ENCODE measurements at places on chromosomes 4 and X.

- DNase-seq, result no peak
Measured at GRCh38 chr4:135239964-135240363, 1038.4 kb upstream of the PABPC4L start.

- peak; percentile 25 for DNase-seq
Measured at GRCh38 chrX:84469226-84469625, 33.0 kb downstream of the HDX start.

DNA sequence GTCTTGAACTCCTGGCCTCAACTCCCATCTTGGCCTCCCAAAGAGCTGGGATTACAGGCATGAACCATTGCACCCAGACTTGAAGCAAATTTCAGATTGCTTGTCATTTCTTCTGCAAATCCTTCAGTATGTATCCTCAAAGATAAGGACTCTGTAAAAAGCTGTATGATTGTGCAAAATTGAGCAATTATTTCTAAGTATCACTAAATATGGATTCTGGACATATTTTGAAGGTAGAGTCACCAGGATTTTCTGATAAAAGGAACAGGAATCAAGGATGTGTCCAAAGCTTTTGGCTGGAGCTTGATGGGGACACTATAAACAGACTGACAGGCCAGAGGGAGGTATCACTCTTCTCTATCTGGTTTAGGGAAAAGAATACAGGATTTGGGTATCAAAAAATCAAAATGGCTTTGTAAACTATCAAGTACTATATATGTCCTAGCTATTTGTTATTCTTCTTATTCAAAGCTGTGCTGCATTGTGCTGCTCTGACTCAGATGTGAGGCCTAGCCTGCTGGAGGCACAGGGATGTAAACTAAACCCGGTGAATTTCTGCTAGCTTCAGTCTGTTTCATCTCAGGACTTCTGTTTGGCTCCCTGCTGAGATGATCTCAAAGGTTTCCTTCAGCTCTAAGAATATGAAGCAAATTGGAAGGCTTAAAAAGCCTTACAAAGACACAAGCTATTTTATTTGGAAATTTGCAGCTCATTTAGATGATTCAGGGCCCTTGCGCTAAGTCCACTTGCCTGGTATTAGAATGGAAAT is 8.3 kb downstream of the RPS4X start:
- DNase-seq, result peak; percentile 63

- DNase-seq, result no peak
Measured at GRCh38 chrX:105173071-105173470, 47.4 kb downstream of the TEX13A start.

Data from fibroblast of upper back skin (primary cell).